NCI-H345 (cell line): ENCODE measurements at places on chromosomes 6 and 20.
A peak's percentile ranks its signal among the peaks of the same experiment; 100 is the strongest.

GRCh38 chr6:56346958-56347357 lies 99.6 kb upstream of the COL21A1 start:
- DNase-seq: no peak

GRCh38 chr20:32205110-32205842 lies 2.3 kb downstream of the PLAGL2 start:
- DNase-seq: no peak

DNA sequence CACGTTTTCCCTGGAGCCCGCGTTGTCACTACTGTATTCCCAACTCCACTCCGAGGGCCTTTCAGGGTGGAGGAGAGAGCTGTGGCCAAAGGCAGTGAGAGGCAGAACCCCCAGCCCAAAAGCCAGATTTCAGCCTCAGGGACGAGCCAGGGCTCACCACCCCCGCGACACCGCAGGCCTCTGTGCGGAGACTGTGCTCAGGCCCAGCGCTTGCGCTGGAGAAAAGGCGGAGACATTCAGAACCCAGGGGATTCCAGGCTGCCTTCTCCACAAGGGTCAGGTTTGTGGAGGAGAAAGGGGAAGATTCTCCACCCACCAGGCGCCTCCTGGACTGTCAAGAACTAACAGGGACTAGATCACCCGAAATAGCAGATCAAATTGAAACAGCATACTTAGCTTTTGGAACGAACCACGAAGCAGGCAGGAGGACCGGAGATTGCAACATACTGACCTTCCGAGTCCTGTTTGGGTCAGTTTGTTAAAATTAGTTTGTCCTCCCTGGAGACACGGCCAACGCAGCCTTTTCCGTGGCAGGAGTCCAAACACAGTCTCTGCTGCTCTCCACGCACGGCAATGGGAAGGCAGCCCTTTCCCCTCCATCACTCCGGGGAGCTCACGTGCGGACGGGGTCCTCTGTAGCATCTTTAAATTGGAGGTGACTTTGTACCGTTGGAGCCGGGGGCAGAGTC lies 14.4 kb downstream of the DLL1 start:
- no peak for DNase-seq

GRCh38 chr6:18586133-18586532 lies 199.0 kb downstream of the RNF144B start:
- DNase-seq: peak; percentile 39

GRCh38 chr6:163193326-163193725 lies 221.2 kb upstream of the QKI start:
- no peak for DNase-seq

GRCh38 chr6:33665957-33666356 lies 44.8 kb downstream of the ITPR3 start:
- no peak for DNase-seq

- DNase-seq: no peak
These were observed 171.3 kb upstream of the SSTR4 start for GRCh38 chr20:22863826-22864225.
